ENCODE measurements at places on chromosomes 2 and 18.

DNA sequence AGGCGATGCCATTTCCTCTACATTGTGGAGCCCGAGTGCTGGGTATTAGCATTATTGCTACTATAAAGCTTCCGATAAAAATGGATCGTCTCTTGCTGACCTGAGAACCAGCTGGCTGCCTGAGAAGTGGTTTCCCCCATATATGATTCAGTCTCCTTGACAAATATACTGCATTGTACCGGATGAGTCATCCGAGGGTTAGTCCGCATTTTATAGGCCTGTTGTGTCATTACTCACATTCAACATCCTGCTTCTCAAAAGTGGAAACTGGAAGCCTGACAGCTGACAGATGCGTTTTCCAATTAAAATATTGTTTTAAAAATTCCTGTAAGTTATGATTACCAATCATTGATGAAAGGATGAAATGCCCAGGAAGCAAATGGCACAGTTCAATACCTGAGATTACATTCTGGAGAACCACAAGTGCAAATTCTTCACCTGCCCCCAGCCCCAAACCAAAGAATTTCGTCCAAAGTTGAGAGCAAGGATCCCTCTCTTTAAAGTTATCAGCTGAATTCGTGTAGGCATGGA is 65.7 kb downstream of the SPRED2 start:
- DNase-seq, result no peak

DNA sequence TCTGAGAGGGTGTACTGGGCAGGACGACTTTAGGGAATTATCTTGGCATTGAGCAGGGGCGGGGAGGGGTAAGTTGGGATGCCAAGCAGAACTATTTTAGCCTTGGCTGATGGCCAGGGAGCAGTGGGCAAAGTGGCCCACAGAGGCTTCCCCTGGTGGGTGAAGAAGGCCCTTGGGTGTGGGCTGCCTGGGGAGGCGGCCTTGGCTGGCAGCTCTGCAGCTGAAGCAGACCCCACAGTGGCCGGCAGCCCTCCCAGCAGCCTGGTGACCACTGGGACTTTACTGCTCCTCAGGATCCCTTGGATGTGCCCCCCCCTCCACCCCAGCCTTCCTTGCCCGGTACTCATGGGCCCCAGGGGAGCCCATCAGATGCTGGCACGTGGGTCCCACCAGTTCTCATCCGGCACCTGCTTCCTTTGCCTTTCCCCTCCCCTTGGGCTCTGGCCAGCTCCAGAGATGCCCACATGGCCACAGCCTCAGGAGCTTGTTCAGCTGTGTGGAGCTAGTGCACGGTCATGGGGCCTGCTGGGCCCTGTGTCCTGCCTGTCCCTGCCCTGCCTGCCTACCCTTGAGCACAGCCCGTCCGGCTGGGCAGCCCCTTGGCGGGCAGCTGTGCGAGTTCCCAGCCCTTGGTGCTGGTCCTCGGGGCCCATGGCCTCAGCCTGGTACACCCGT is 122.1 kb upstream of the HS6ST1 start:
- no peak for DNase-seq

DNA sequence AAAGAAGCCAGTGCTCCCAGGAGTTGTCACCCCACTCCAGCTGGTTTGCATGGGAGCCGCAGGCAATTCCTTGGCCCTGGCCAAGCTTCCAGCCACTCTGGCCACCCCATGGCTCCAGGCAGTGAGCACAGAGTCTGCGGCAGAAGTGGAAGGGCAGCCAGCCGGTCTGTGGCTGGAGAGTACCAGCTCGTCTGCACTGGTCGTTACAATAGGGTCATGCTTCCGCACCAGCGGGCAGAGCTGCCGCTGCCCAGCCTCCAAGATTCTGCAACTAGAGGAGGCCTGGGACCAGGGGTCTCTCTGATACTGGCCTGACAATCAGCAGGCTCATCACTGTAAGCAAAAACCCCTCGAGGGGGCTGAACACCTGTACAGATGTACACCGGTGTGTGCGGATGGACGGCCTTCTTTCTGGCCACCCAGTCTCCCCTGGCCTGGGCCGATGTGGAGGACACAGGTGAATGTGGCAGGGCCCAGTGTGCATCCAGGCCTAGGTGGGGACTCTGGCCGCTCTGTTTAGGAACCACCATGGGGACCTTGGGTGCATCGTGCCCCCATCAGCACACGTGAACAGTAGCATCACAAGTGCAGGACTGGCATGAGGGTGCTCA is 51.9 kb upstream of the ODC1 start:
- DNase-seq, result no peak

- DNase-seq, result no peak
These were observed 13.3 kb upstream of the POLE4 start for GRCh38 chr2:74944987-74945787.

DNA sequence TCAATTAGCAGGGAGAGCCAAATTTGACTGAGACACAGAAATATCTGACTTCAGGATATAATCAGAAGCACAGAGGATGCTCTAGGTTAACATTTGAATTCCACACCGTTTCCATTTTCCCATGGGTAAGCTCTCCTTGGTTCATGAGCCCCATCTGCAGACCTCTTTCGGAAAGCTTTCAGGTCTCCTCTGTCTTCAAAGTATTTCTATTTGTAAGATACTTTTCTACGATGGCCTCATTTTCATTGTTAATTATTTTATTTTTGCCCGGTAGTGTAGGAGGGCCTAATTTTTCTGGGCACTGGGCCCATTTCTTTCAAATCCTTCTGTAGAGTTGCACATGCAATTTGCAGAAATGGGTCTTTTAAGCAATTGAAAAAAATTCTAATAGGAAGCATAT is 53.8 kb downstream of the LRPPRC start:
- DNase-seq, result no peak

- DNase-seq, result no peak
These were observed 14.0 kb downstream of the ARHGAP25 start for GRCh38 chr2:68748568-68748967.

GRCh38 chr18:457140-457519 is 43.4 kb downstream of the COLEC12 start:
- no peak for DNase-seq

DNA sequence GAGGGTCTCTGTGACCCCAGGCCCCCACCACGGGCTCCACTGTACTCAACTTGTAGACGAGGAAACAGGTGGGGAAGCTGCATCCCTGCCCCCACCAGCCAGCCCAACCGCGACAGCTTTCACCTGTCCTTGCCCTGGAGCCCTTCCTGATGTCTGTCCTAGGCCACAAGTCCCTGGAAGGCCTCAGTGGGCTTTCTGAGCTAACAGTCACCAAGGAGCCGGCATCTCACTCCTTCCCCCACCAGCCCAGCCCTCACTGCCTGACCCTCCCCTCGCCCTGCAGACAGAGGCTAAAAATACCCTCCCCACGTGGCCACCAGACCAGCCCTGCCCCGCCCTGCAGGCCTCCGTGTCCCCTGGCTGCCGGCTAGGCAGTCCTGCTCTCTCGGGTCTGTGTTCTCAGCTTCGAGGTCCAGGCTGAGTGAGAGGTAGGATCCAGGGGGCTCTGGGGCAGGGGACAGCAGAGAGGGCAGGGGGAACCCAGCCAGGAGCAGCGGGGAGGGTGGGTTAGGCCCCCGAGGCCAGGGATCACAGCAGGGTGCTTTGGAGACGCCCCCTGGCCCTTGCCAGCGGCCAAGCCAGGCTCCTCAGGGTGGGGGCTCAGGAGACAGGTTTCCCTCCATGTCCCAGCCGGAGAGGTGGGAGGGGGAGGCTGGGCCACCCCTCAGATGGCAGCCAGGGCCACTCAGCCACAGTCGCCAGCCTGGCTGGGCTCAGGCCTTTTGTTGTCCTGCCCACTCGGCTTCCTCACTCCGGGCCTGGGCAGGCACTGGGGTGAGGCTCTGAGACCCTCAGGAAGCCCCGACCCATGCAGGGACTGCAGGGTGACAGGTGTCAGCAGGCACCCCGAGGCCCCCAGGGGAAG is at the start of gene KLHL30:
TSS of gene KLHL30 (plus strand) at position 338 of the 865 bp plus-strand sequence. CDS start 2,087 bp downstream, outside the sequence.
- no peak for DNase-seq

- no peak for DNase-seq
These were observed 28.6 kb upstream of the CHAC2 start for GRCh38 chr2:53739032-53739431.

DNA sequence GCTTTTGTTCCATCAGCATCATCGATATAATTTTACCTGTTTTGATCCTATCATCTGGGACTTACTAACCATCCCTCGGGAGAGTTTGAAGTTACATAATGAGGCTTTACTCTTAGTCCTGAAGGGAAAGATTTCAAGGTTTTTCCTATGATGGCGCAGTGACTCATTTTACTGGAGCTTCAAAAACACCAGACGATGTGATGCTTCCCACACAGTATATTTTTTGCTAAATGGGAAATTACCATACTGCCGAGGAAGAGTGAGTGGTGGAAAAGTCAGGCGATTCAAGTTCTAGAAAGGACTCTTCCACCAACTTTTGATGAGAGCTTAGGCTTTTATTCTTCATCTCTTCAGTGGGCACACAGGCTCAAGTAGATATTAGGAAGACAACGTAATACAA is 44.6 kb upstream of the GCG start:
- DNase-seq, result no peak

DNA sequence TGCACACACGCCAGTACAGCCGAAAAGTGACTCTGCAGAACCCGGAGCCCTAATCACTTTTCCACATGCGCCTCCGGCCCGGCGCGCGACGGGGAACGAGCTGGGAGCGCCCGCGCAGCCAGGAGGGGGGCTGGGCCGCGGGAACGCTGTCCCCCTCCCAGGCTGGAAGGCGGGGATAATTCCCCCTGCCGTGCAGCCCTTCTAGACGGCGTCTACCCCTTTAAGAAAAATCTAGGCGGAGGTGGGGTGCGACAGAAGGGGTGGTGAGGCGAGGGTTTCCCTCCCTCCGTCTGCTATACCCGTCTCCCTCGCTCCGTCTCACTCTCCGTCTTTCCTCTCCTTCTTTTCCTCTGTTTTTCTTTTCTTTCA is 2.4 kb downstream of the CYP26B1 start:
- DNase-seq, result no peak

DNA sequence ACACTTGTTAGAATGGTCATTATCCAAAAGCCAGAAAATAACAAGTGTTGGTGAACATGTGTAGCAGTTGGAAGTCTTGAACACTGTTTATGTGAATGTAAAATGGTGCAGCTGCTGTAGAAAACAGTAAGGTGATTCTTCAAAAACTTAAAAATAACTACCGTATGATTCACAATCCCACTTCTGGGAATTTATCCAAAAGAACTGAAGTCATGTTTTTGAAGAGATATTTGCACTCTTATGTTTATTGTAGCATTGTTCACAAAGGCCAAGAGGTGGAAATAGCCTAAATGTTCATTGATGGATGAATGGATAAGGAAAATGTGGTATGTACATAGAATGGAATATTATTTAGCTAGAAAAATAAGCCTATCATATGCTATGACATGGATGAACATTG is 6.3 kb upstream of the SPP2 start:
- DNase-seq, result no peak

DNA sequence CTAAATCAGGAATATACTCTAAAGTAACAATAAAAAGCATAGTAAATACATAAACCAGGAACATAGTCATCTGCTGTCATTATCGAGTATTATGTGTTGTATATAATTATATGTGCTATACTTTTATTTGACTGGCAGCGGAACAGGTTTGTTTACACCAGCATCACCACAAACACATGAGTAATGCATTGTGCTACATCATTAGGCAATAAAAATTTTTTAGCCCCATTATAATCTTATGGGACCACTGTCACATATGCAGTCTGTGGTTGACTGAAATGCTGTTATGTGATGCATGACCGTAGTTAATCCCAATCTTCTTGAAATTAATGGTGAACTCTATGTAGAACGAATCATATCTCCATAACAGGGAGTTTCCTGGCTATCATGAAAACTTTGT is 136.7 kb upstream of the ZFP36L2 start:
- no peak for DNase-seq

GRCh38 chr2:148642891-148643416 is 1.6 kb upstream of the EPC2 start:
- no peak for DNase-seq

- peak; percentile 39 for DNase-seq
These were observed 2.9 kb upstream of the CRYBA2 start for GRCh38 chr2:218995972-218996711.

- no peak for DNase-seq
These were observed 52.3 kb upstream of the SCG2 start for GRCh38 chr2:223654384-223654915.

DNA sequence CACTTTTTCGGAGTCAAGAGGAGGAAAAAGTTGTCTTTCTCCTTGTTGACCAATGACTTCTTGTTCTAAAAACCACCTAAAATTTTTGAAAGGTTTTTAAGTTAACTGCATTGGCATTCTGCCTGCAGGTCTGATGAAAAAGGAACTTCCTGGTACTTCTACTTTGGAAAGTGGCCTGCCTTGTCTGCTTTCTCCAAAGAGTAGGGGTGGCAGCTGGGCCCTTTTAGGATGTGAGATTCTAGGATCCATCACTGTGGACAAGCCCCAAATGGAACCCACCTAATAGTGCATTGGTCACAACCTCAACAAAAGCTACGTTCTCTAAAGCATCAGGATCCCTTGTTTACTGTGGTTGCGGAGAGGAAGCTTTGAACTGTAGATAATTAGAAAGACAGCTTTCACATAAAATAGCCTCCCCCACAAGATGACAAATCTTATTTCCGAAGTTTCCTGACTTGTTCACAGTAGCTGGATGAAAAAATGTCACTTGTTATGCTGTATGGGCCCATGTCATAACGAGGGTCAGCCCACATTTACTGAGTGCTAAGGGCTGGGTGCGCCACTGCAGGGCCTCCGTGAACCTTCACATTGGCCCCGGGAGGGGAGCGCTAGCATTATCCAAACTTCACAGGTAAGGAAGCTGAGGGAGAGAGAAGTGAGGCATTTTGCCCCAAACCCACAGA is 17.4 kb downstream of the ASPRV1 start:
- no peak for DNase-seq

GRCh38 chr2:22281033-22281432 is 1103.9 kb upstream of the KLHL29 start:
- no peak for DNase-seq

GRCh38 chr2:56749152-56749752 is 565.5 kb downstream of the CCDC85A start:
- DNase-seq, result no peak

- DNase-seq, result no peak
These were observed at the start of gene TEKT4 for GRCh38 chr2:94871226-94872087. TEKT4 (plus strand) TSS chr2:94871430; CDS start chr2:94871580, 150 bp downstream.

DNA sequence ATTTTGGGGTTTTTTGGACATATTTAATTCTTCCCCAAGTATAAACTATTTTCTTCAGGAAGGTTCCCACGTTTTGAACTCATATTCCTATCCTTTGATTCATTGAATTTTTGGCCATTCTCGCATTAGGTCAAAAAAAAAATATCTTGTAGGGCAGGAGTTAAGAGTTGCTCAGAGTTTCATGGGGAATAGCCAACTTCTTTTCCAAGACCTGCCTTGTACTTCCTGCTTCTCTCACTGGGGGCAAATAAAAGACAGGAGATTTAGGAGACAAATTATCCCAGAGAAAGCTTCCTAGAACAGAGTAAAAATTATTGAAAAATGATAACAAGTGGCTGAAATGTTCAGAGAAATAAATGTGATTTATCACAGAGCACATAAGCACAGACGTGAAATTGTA is 55.2 kb upstream of the BCL11A start:
- DNase-seq, result no peak

DNA sequence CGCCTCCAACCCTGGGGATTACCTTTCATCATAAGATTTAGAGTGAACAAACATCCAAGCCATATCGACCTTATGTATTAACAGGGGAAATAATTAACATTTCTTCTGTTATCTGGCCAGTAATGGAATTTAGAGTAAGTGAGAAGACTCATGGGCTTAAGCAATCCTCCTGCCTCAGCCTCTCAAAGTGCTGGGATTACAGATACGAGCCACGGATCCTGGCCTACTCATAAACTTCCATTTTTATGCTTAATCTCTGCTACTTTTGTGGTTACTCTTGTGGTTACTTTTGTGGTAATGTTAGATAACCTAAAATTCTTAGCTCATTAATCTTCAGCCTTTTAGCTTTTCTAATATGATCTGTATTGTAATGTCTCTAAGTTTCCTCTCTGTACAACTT is 159.3 kb upstream of the SLC8A1 start:
- DNase-seq, result no peak
